ENCODE measurements at places on chromosomes 11 and 22. TPM values are rescaled to one million over a fixed set of nuclear protein-coding genes. Genes with fewer than 3 reads are reported as not detected.

GRCh38 chr11:9037963-9038362 is 34.2 kb upstream of the NRIP3 start:
- no peak for DNase-seq

DNA sequence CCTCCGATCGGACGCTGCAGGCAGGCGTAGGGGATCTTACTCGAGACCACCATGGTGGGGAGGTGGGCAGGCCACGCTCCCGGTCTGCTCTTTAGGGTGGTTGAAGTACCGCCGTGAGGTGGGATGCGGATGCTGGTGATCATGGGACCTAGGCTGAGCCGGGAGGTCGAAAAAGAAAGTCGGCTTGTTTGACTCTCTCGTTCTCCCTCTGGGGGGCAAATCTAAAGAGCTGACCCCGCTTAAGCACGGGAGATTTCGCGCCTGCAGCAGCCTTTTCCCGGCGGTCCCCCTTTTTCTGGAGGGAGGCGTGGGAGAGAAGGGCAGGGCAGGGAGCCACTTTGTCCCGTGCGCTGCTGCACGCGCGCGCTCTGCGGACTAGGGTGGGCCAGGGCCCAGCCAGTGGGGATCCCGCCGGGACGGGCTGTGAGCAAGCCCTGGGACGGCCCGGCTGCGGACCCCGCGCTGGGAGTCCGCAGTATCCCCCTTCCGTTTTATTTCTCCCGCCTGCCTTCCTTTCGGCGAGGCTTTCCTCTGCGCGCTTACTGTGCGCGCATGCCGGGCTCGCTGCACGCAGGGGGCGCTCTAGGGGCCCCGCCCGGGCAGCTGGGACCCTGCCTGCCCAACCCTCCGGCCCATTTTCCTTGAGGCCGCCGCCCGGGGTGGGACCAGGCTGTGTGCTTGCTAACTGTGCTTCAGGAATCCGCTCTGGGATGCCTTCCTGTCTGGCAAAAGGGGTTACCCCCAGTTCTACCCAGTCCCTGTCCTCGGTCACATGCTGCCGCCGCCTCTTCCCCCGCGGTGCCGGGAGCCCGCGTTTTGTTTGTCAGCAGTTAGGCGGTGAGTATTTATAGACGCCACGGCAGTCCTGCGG is 81.0 kb downstream of the PRR5L start:
- DNase-seq: peak; percentile 65

Gene NAGA
- total RNA-seq: 29.8 TPM

Gene KRTAP5-8
- total RNA-seq: 0.35 TPM

DNA sequence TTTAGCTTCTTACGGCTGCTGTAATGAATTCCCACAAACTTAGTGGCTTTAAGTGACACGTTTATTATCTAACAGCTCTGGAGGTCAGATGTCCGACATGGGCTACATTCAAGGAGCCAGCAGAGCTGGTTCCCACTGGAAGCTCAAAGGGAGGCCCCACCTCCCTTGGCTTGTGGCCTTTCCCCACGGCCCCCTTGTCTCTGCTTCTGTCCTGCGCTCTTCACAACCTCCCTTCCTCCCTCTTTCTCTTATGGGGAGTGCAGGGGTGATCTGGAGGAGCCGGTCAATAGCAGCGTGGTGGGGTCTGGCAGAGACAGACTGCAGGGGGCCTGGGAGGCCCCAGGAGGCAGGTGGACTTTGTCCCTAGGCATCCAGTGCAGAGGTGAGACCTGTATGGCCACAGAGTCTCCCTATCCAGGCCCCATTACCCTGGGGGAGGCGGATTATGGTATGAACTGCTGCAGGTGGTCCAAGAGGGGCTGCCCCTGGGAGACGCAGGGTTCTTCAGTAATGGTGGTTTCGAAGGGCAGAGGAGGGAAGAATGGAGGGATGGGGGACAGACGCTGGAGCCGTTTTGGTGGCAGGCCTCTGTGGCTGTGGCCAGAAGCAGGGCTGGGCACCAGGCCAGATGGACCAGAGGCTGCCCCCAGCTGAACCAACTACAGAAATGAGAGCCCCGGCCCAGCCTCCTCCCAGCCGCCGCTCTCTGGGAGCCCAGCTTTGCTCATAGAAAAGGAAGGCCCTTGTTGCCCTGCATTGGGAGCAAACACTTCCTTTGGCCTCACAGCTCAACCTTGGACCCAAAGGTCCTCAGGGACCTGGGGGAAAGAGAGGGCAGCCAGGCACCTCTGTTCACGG is 30.7 kb upstream of the KCNQ1OT1 start:
- no peak for DNase-seq

DNA sequence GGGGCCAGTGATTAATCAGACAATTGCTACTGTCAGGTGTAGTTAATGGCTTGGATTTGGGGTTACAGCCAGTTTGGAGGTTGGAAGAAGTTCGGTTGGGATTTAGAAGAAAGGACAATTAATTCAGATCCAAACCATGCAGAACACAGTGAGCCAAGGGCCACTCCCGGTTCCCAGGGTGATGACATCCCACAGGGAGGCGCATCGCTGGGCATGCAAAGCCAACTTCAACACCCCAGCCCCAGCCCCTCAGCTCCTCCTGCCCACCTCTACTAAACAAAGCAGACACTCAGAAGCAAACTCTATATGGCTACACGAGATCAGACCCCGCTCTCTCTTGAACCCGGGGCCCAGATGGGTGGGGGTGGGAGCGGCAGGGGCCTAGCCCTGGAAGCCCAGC is 10.2 kb downstream of the MB start:
- DNase-seq: peak; percentile 45

Data from kidney (tissue), 22 donors.